ENCODE measurements at places on chromosomes 12 and 14. TPM values are rescaled to one million over a fixed set of nuclear protein-coding genes. Genes with fewer than 3 reads are reported as not detected.

The LTBP2 gene
- total RNA-seq: 32.1 TPM

The KIF26A gene
- 5.6 TPM for total RNA-seq

The AMHR2 gene
- total RNA-seq: 0.37 TPM

The OR6C70 gene
- not detected for total RNA-seq

The NCAPD2 gene
- total RNA-seq: 11.6 TPM

The ABCD2 gene
- 3.6 TPM for total RNA-seq

The NEDD1 gene
- total RNA-seq: 8.8 TPM

The SOX5 gene
- 3.9 TPM for total RNA-seq

The DNAH10 gene
- total RNA-seq: 0.11 TPM

The LAG3 gene
- total RNA-seq: not detected

The SLC25A47 gene
- total RNA-seq: not detected

The CDCA3 gene
- total RNA-seq: 1.7 TPM

The TMEM179 gene
- 2.2 TPM for total RNA-seq

The WNT1 gene
- not detected for total RNA-seq

The SIRT4 gene
- total RNA-seq: 5.6 TPM

The TAPBPL gene
- 14.5 TPM for total RNA-seq

The PDE3A gene
- 80.7 TPM for total RNA-seq

The CCNT1 gene
- 12.5 TPM for total RNA-seq

The FOXM1 gene
- 4.1 TPM for total RNA-seq

The SERPINA3 gene
- 330 TPM for total RNA-seq

The TCL1B gene
- not detected for total RNA-seq

The ZFYVE26 gene
- 11.8 TPM for total RNA-seq

The ABHD12B gene
- 0.83 TPM for total RNA-seq

The KRT8 gene
- 271 TPM for total RNA-seq

The VDR gene
- 2.2 TPM for total RNA-seq

The TAS2R30 gene
- 0.90 TPM for total RNA-seq

The PIWIL1 gene
- total RNA-seq: not detected

The PTPRO gene
- total RNA-seq: 0.30 TPM

The TPPP2 gene
- not detected for total RNA-seq

The PZP gene
- total RNA-seq: not detected

The KCNC2 gene
- total RNA-seq: not detected

The CRACR2A gene
- 10.9 TPM for total RNA-seq

The TCL1A gene
- total RNA-seq: 0.71 TPM

The KRT85 gene
- total RNA-seq: not detected

The KRT77 gene
- not detected for total RNA-seq

The CPM gene
- total RNA-seq: 19.8 TPM

The ANKRD33 gene
- total RNA-seq: not detected

The TAS2R19 gene
- total RNA-seq: 0.35 TPM

The GPR162 gene
- 0.44 TPM for total RNA-seq

The ACSM4 gene
- total RNA-seq: not detected

Measured in right atrium auricular region (tissue), 2 donors.